WTC11 (cell line): ENCODE measurements at places on chromosomes 4 and X. TPM values are rescaled to one million over a fixed set of nuclear protein-coding genes. Genes with fewer than 3 reads are reported as not detected.

SSX2B gene
- 0.18 TPM in 1 of 3 replicates, not detected in the others for total RNA-seq

- peak overlapping the region; percentile 25; the same call in 1 of the 2 replicates for H3K27ac ChIP-seq
- no peak overlapping the region for H3K4me3 ChIP-seq
- peaks cover 74% of the 10 kb centered on the region for H3K4me1 ChIP-seq
- no peaks in the 10 kb centered on the region for H3K36me3 ChIP-seq
- H3K27me3 ChIP-seq = no peaks in the 10 kb centered on the region
- no peak for DNase-seq
Measured at GRCh38 chr4:151459375-151459774, 50.4 kb downstream of the FHIP1A start.

DNA sequence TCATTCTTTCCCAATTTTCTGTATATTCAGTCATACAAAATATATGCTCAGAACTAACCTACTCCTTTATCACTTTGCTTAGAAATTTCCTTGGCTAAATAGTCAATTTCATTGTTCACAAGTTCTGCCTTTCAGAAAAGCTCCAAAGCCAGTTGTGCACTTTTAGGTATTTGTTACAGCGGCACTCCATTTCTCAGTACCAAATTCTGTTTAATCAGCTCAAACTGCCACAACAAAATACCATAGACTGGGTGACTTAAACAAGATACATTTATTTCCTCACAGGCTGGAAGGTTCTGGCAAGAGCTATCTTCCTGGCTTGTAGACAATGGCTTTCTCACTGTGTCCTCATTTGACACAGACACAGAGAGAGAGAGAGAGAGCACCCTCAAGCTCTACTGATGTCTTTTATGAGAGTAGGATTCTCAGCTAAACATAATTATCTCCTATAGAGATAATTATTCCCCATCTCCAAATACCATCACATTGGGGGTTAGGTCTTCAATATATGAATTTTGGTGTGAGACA, 188.8 kb upstream of the FSTL5 start:
- H3K27ac ChIP-seq = no peak overlapping the region
- no peaks in the 10 kb centered on the region for H3K4me1 ChIP-seq
- no peaks in the 10 kb centered on the region for H3K27me3 ChIP-seq
- DNase-seq = no peak
- no peaks in the 10 kb centered on the region for H3K36me3 ChIP-seq

DNA sequence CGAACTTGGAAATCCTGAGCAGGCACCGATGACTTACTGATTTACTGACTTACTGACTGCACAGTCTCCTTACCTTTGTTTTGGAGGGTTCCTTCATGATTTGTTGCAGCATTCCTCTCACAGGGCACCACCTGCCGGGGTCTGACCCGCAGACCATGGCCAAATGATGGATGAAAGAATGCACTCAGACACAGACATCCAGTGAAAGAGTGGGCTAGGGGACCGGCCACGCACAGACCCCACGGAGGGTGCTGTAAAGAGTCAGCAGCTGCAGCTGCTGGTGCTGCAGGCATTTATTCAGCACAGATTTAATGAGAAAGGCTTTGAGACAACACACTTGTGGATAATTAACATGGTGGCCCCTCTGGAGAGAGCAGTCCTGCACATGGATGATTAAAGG, 3.4 kb downstream of the MAGEB5 start:
- DNase-seq = no peak
- H3K27ac ChIP-seq = no peak overlapping the region
- no peaks in the 10 kb centered on the region for H3K36me3 ChIP-seq
- no peaks in the 10 kb centered on the region for H3K4me1 ChIP-seq

GRCh38 chr4:153591441-153591840, 92.6 kb upstream of the TLR2 start:
- peaks cover 26% of the 10 kb centered on the region for H3K36me3 ChIP-seq
- no peaks in the 10 kb centered on the region for H3K27me3 ChIP-seq
- no peak overlapping the region for H3K4me3 ChIP-seq
- DNase-seq = no peak
- no peak overlapping the region for H3K27ac ChIP-seq

PRDM8 gene
- 0.14 TPM in 1 of 3 replicates, not detected in the others for total RNA-seq

DNA sequence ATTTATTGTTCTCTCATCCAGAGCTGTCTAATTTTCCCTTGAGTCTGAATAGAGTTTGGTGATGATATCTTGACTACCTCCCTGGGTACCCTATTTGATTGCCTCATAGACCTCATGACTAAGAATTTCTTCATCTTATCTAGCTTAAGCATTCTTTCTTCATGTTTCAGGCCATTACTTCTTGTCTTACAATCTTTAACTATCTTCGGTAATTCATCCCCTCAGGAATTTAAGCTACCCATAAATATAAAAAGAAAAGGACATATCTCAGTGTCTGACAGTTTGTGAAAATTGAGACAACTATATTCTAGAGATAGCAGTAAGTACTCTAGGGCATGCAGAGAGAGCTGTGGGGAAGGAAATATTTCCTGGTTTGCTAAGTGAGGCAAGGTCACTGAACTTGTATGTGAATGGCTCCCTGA, 466.1 kb upstream of the GRID2 start:
- H3K4me1 ChIP-seq = peaks cover 2% of the 10 kb centered on the region; the same call in 1 of the 2 replicates
- H3K27me3 ChIP-seq = peaks cover 9% of the 10 kb centered on the region
- DNase-seq = no peak
- H3K27ac ChIP-seq = no peak overlapping the region
- H3K36me3 ChIP-seq = peaks cover 18% of the 10 kb centered on the region
- no peak overlapping the region for H3K4me3 ChIP-seq

RHOXF2 gene
- 0.07 to 0.20 TPM in 2 of 3 replicates, not detected in the other for total RNA-seq

ENPEP gene
- total RNA-seq = 0.33 to 0.98 TPM (median 0.39 TPM) in 3 replicates

ZNF630 gene
- total RNA-seq = 1.3 to 2.1 TPM (median 1.9 TPM) in 3 replicates

COX7B2 gene
- total RNA-seq = not detected in 3 replicates

DNA sequence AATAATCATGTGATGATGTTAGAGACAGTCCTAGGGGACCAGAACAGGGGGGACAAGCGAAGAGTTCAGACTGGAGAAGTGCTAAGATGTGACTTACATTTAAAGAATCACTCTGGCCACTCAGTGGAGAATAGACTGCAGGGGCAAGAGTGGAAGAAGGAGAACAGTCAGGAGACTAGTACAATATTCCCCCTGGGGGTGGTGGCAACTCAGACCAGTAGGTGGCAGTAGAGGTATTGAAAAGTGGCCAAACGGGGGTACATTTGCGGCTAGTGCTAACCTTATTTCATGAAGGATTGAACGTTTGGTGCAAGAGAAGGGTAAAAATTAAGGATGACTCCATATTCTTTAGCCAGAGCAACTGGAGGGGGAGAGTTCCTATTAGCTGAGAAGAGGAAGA, 2.7 kb upstream of the BMX start:
- peaks cover 7% of the 10 kb centered on the region for H3K4me1 ChIP-seq
- H3K27me3 ChIP-seq = no peaks in the 10 kb centered on the region
- H3K36me3 ChIP-seq = no peaks in the 10 kb centered on the region
- no peak overlapping the region for H3K27ac ChIP-seq

DNA sequence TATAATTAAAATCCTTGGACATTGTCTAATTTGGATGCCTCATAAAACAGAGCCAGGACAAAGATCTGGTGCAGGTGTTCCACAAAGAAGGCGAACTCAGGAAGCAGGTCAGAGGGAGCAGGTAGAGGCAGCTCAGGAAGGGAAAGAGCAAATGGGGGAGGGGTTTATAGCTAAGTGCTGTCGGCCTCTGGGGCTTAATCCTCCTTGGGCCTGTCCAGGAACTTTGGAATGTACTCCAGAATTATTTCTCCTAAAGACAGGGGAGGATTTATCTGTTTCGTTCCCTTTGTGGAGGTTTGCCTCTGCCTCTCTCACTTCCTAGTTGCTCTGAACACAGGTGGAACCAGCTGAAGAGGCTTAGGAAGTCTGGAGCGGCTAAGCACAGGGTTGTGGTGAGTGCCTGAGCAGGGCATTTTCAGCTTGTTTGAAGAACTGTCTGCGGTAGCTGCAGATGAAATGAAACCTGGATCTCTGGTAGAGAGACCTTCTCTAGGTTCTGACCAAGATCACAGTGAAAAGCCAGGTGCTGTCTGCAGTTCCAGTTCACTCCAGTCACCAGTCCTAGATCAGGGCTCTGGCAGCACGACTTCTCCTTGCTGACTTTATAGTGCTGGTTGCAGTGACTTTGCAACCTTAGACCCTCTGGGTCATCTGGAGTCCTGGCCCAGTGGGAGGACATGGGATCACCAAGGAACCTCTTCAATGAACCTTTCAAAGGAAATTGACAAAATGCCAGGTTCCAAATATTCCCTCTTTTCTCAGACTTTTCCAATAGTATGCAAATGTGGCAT, 519.2 kb downstream of the PCDH10 start:
- H3K36me3 ChIP-seq = no peaks in the 10 kb centered on the region
- no peak overlapping the region for H3K4me3 ChIP-seq
- no peak overlapping the region for H3K27ac ChIP-seq
- H3K27me3 ChIP-seq = no peaks in the 10 kb centered on the region

DNA sequence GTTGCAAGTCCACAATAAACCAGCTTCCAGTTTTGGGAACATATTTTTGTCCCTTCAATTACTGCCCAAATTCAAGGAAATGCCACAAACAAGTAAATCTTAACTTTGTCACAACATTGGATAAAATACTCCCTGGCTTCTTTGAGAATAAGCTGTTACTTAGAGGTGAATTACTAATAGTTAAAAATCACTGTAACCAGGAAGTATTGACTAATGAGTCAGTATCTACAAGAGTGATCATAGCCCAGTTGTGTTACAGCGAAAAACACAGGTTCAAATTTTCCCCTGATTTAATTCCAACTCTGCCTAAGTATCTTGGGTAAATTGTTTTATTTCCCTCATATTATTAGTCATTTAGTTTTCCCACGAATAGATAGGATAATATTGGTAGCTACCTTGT, 291.2 kb upstream of the PPARGC1A start:
- H3K27ac ChIP-seq = no peak overlapping the region
- no peak for DNase-seq
- H3K27me3 ChIP-seq = peaks cover 2% of the 10 kb centered on the region; the same call in 1 of the 2 replicates

DNA sequence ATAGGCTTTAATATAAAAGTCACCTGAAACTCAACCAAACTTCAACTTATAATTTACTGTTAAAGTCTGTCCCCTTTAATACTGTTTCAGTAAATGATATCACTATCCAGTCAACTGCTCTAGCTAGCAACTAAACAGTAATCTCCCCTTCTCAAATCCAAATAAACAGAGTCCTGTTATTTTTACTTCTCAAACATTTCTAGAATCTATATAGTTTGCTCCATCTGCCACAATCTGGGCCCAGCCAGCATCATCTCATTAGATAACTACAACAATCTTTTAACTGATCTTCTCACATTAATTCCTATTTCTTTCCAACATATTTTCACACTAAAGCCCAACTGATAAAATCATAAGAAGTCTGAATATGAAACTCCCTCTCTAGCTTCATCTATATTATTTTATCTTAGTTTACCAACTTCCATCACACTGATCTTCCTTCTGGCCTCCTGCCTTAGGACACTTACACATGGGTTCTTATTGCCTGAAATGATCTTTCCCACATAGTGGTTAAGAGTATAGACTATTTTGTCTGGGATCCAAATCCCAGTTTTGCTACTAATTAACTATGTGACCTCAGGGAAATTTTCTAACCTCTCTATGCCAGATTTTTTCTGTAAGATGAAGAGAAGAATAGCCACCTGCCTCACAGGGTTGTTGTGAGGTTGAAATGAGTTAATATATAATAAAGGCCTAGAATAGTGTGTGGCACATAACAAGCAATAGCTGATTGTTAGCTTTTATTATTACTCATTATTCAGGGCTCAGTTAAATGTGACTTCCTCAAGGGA, 18.6 kb downstream of the TBCK start:
- H3K27ac ChIP-seq = peak overlapping the region; percentile 16
- peaks cover 20% of the 10 kb centered on the region for H3K36me3 ChIP-seq
- peaks cover 28% of the 10 kb centered on the region for H3K4me1 ChIP-seq
- H3K4me3 ChIP-seq = no peak overlapping the region

SPOCK3 gene
- total RNA-seq = 0.24 to 0.27 TPM (median 0.27 TPM) in 3 replicates

MAB21L2 gene
- total RNA-seq = 0.07 TPM in 1 of 3 replicates, not detected in the others

ALB gene
- total RNA-seq = 23.4 to 35.4 TPM (median 27.4 TPM) in 3 replicates

DNA sequence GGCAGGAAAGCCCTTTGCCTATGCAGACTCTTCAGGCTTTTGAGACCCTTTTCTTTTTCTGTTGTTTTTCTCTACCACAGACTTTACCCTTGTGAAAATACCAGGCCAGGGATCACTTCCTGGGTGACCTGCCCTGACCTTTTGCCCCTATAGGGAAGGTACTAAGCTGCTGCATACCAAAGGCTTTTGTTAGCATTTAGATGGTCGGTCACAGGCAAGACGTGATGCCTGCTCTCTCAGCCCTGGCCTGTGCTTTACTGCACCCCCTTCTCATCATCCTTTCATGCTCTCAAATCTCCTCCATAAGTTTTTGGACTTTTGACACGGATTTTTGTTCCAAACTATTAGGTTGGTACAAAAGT, 98.2 kb downstream of the ARHGAP10 start:
- H3K36me3 ChIP-seq = no peaks in the 10 kb centered on the region
- H3K27ac ChIP-seq = no peak overlapping the region
- H3K4me3 ChIP-seq = no peak overlapping the region
- no peak for DNase-seq
- no peaks in the 10 kb centered on the region for H3K27me3 ChIP-seq
- H3K4me1 ChIP-seq = peaks cover 24% of the 10 kb centered on the region

DNA sequence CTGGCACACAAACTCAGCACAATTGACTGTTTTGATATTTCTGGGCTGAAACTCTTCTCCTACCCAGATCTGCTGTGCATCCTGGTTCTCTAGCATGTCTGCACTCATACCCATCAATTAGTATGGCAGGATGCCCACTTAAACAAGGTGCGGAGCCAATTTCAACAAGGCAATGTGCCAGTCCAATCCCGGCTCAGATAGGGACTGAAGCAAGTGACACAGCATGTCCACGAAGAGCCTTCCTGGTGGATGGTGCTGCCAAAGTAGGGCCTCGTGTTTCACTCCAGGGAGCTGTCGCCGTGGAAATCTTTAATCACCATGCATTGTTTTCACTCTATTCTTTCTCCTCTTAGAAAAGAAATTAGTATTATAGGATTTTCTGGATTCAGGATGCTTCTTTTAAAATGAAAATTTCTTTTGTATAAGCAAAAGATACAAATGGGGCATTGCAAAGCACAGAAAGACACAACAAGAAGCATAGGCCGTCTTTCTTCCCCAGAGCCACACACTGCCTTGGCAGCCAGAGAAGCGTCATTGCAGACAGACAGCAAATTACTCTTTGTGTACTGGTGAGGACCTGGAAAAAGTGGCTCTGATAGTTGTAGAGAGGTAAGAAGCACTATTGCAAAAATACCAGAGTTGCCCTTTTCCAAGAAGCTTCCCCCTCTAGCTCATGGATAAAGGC, 40.6 kb upstream of the LSM6 start:
- H3K27ac ChIP-seq = no peak overlapping the region
- H3K4me3 ChIP-seq = no peak overlapping the region
- no peak for DNase-seq
- no peaks in the 10 kb centered on the region for H3K36me3 ChIP-seq

MAGIX gene
- 1.2 to 2.4 TPM (median 2.0 TPM) in 3 replicates for total RNA-seq

- no peak overlapping the region for H3K27ac ChIP-seq
- H3K4me3 ChIP-seq = no peak overlapping the region
- DNase-seq = no peak
- H3K27me3 ChIP-seq = no peaks in the 10 kb centered on the region
Measured at GRCh38 chr4:176575141-176575730, 217.5 kb downstream of the VEGFC start.

WAS gene
- 0.79 to 1.6 TPM (median 0.96 TPM) in 3 replicates for total RNA-seq

MAML3 gene
- 7.4 to 8.7 TPM (median 7.9 TPM) in 3 replicates for total RNA-seq

- no peaks in the 10 kb centered on the region for H3K27me3 ChIP-seq
- DNase-seq = no peak
- peaks cover 7% of the 10 kb centered on the region; the same call in 1 of the 2 replicates for H3K36me3 ChIP-seq
- no peaks in the 10 kb centered on the region for H3K4me1 ChIP-seq
- H3K27ac ChIP-seq = no peak overlapping the region
- H3K4me3 ChIP-seq = no peak overlapping the region
Measured at GRCh38 chrX:108167211-108167872, 75.8 kb downstream of the ATG4A start.

PDLIM3 gene
- 6.2 to 7.0 TPM (median 6.9 TPM) in 3 replicates for total RNA-seq

- no peak for DNase-seq
- peaks cover 35% of the 10 kb centered on the region for H3K36me3 ChIP-seq
- peaks cover 43% of the 10 kb centered on the region for H3K4me1 ChIP-seq
- H3K27me3 ChIP-seq = no peaks in the 10 kb centered on the region
- H3K27ac ChIP-seq = peak overlapping the region; percentile 97
Measured at GRCh38 chrX:114465689-114466088, 118.2 kb upstream of the HTR2C start.

F11 gene
- 1.6 to 1.9 TPM (median 1.6 TPM) in 3 replicates for total RNA-seq
